Liver (tissue), 10 donors: ENCODE measurements at places on chromosomes 3 and 15. TPM values are rescaled to one million over a fixed set of nuclear protein-coding genes. Genes with fewer than 3 reads are reported as not detected.

DNA sequence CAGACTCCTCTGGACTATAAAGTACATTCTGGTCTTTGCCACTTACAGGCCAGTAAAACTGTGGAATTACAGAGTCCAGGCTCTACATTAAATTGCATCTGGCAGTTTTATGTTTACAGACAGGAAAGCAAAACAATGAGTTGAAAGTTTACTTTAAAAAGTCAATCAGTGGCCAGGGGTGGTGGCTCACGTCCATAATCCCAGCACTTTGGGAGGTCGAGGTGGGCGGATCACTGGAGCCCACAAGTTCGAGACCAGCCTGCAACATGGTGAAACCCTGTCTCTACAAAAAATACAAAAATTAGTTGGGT lies 53.8 kb downstream of the TM4SF4 start:
- no peak for DNase-seq
- peak overlapping the region; percentile 29 for H3K27ac ChIP-seq
- no peaks in the 10 kb centered on the region for H3K4me1 ChIP-seq
- peaks cover 12% of the 10 kb centered on the region for H3K36me3 ChIP-seq
- no peak overlapping the region for H3K4me3 ChIP-seq

- no peaks in the 10 kb centered on the region for H3K36me3 ChIP-seq
- no peak for DNase-seq
- peaks cover 12% of the 10 kb centered on the region for H3K4me1 ChIP-seq
- no peak overlapping the region for H3K4me3 ChIP-seq
These were observed 46.3 kb downstream of the SYNM start for GRCh38 chr15:99151156-99151555.

DNA sequence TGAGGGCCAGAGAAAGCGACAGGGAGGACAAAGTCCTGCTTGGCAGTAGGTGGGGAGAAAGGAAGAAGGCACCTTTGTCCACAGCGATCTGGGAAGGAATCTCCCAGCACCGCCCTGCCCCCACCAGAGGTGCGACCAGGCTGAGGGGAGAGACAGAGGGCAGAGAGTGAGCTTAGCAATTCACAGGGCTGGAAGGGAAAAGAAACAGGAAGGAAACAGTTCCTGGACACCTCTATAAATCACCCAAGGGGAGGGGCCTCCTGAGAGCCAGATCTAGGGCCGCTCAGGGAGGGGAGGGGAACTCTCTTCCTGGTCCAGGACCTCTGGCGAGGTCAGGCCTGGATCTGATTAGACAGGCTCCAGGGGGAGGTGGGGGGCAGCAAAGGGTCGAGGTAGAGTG lies 35.4 kb downstream of the RNU5B-1 start:
- no peaks in the 10 kb centered on the region for H3K36me3 ChIP-seq
- H3K27me3 ChIP-seq = no peaks in the 10 kb centered on the region
- H3K27ac ChIP-seq = no peak overlapping the region

DNA sequence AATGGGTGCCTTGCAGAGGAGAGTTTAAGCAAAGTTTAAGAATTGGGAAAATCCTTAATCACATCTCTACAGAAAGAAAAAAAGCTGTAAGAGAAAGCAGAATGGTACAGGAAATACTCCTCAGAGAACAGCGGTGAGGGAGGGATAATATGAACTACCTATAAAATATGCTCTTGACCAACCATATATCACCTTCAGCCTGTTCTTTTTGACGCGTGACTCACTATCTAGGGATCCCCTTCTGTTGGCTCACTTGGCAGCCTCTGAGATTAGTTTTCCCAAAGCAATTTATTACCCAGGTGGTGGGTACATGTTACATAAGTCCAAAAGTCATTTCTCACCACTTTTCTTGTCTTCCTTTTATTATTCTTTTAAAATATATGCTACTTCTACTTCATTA lies 97.7 kb downstream of the CNTN6 start:
- no peaks in the 10 kb centered on the region for H3K27me3 ChIP-seq
- no peak overlapping the region for H3K27ac ChIP-seq
- H3K4me1 ChIP-seq = no peaks in the 10 kb centered on the region
- H3K4me3 ChIP-seq = no peak overlapping the region
- no peak for DNase-seq

DNA sequence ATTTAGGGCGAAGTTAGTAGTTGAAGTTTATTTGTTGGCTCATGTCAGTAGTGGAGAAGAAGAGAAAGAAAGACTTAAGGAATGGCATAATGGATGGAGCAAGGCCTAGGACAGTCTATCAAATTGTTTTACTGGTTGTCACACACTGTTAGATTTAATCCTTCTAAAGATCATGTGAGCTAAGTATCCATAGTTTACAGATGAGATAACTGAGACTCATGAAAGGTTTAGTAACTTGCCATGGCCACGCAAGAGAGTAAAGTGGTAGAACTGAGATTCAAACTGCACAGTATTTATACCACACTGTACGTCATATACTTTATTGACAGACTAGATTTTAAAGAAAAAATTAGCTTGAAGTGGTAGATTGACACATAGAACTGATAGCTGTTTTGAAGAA lies 11.4 kb downstream of the SPRED1 start:
- H3K4me1 ChIP-seq = no peaks in the 10 kb centered on the region
- no peaks in the 10 kb centered on the region for H3K27me3 ChIP-seq
- H3K27ac ChIP-seq = no peak overlapping the region
- H3K4me3 ChIP-seq = no peak overlapping the region

GRCh38 chr3:185528532-185528931 lies 23.9 kb downstream of the LIPH start:
- no peaks in the 10 kb centered on the region for H3K4me1 ChIP-seq
- no peaks in the 10 kb centered on the region for H3K27me3 ChIP-seq
- H3K27ac ChIP-seq = no peak overlapping the region
- H3K4me3 ChIP-seq = no peak overlapping the region
- no peak for DNase-seq

DNA sequence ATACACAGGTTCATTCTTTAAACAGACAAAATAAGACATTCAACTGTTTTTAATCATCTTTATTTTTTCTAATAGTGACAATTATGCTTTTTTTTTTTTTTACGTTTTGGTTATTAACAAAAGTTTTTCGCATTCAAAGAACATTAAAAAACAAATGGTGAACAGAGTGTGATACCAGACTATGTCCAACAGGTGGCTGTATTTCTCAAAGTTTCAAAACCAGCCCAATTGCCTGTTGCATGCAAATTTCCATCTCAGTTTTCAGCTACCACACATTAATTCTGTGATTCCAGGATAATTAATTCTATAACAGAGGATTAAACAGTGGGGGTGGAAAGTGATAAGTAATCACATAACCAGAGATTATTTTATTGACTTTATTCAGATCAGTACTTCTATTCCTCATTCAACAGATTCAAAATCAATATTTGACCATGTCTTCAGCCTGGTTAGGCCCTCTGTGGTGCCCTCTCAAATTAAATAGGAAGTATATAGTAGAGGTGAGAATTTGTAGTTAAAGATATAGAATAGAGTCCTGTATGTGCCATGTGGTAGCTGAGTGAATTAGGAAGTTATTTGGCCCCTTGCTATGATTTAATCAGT lies 122.2 kb upstream of the DCBLD2 start:
- H3K36me3 ChIP-seq = no peaks in the 10 kb centered on the region
- no peak overlapping the region for H3K4me3 ChIP-seq
- DNase-seq = no peak
- no peaks in the 10 kb centered on the region for H3K4me1 ChIP-seq

- H3K27ac ChIP-seq = no peak overlapping the region
- peaks cover 3% of the 10 kb centered on the region for H3K27me3 ChIP-seq
- no peaks in the 10 kb centered on the region for H3K36me3 ChIP-seq
These were observed 41.6 kb upstream of the CNOT10 start for GRCh38 chr3:32643354-32643753.

DNA sequence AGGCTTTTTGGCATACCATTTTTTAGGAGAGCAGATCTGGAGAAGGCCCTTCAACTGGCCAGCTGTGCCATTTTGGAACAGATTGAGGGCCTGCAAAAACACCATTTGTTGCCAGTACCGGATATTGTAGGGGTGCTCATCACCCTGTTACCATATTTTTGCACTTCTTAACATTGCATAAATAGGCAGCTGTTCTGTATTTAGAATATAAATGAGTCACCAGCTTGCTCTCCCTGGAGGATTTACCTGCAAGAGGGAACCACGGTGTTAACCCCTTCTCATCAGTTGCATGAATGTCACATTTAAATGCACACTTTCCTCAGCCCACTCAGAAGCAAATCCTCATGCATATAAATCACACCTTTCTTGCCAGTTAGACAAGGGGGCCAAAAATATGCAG lies 435.6 kb downstream of the ROBO2 start:
- DNase-seq = no peak
- H3K27ac ChIP-seq = no peak overlapping the region
- H3K36me3 ChIP-seq = no peaks in the 10 kb centered on the region
- no peak overlapping the region for H3K4me3 ChIP-seq

DNA sequence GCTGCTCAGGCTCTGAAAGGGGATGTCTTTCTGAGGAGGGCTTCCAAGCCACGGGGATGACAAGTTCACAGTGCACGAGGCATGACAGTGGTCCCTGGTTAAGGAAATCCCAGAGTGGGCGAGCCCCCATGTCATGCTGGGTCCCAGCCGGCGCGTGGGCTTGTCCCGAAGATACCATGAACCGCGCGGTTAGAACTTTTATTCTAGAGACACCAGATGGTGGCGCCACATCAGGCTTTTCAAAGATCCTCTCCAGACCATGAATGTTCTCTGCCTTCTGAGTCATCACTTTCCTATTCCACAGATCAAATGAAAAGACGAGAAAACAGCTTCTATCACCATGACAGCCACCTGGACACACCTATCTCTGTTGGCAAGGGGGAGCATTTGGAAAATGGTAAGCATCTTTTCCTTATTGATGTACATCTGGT lies 227.8 kb upstream of the LYSMD4 start:
- H3K36me3 ChIP-seq = no peaks in the 10 kb centered on the region
- no peaks in the 10 kb centered on the region for H3K4me1 ChIP-seq
- no peaks in the 10 kb centered on the region for H3K27me3 ChIP-seq
- H3K4me3 ChIP-seq = no peak overlapping the region

DNA sequence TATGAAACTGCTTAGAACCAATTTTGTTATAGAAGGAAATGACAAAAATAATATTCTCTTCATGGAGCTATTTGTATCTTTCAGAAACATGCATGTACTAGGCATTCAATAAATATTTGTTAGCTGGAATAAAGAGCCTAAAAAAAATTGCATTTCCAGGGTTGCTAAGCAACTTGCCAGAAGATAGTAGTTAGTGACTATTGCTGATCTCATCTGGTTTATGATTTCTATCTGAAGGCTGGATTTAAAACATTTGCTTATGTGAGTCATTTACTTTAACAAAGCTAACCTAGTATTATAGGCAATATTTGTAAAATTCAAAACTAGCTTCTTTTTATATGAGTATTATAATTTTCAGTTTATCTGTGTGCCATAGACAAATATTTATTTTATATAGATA lies 78.3 kb downstream of the NAALADL2 start:
- H3K27ac ChIP-seq = no peak overlapping the region
- no peaks in the 10 kb centered on the region for H3K4me1 ChIP-seq
- no peaks in the 10 kb centered on the region for H3K36me3 ChIP-seq
- DNase-seq = no peak
- no peak overlapping the region for H3K4me3 ChIP-seq

DNA sequence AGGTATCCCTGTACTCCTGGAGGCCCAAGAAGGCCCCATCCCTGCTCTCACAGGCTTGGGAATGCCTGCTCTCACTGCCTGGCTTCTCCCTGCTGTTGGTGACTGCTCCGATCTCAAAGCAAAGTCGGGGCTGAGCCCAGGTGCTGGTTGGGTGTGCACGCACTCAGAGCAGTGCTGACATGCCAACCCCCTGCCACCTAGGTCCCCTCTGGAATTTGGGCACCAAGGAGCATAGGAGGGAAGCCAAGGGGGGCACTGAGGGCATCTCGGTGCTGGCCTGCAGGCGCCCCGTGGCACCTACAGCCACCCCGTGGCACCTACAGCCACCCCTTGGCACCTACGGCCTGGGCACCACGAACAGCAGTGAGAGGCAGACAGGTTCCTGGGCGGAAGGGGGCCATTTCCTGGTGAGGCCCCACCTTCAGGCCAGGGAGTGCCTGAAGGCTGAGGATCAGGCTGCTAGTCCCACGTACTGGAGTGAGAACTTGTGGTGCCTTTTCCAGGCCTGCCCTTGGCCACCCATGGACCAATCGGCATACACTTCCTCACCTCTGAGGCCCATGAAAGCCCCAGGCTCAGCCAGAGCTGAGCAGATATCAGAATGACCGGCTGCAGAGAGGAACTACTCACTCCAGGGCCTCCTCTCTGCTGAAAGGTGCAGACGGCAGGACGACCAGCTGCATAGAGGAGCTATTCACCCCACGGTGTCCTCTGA lies 15.6 kb upstream of the HTR3E start:
- no peak overlapping the region for H3K4me3 ChIP-seq
- DNase-seq = no peak
- no peak overlapping the region for H3K27ac ChIP-seq
- no peaks in the 10 kb centered on the region for H3K4me1 ChIP-seq
- H3K36me3 ChIP-seq = no peaks in the 10 kb centered on the region

Gene LSAMP
- total RNA-seq = 0.05 TPM

GRCh38 chr3:108329947-108330346 lies 33.6 kb downstream of the HHLA2 start:
- no peak for DNase-seq
- H3K36me3 ChIP-seq = no peaks in the 10 kb centered on the region
- H3K27me3 ChIP-seq = no peaks in the 10 kb centered on the region
- H3K27ac ChIP-seq = no peak overlapping the region
